NCI-H1092 (cell line): ENCODE measurements at places on chromosomes 12 and 14.

- DNase-seq, result no peak
Observed at GRCh38 chr14:28770630-28771029, 4.0 kb downstream of the FOXG1 start.

DNA sequence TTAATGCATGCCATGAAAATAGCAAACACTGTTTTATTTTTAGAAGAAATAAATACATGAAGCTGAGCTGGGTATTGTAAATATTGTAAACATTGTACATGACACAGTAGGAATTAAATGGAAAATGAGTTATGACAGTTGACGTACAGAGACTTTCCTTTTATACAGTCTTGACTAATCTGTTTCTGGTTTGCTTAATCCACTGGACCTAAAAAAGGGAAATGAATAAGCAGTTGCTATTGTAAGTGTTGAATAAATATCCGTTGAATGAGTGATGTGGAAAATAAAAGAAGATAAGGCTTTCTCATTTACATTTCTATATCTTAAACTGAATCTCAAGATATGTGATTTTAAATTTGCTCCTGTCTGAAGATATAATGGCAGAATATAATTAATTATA is 15.0 kb downstream of the PMCH start:
- DNase-seq, result no peak

DNA sequence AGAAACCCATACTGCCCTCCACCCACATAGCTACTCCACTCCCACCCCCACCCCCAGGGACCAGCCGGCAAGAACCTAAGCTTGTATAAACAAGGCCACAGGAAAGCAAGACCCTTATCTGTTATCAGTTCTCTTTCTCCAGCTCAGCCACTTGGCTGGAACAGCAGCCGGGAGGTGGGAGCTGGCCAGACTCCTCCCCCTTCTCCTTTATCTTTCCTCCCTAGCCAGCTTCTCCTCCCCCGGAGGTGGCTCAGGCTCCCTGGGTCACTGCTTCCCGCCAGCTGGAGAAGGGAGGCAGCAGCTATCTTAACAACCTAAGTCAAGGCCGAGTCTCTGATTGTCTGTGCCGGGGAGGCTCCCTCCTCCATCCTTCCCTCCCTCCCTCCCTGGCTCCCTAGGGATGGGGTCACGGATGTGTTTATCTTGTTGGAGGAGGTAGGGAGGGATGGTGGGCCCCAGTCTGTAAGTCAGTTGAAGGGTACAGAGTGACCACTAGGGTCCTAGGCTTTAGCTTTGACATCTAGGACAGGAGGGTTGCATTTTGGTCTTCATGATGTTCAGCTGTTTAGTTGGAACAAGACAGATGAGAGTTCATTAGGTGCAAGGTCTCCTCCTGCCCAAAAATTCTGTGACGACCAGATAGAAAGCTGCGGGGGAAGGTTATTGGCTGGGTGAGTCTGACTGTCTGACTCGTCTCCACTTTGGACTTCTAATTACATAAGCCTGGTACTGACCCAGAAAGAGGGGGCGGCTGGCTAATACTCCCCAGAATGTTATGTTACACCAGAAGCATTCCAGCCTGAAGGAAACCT is 29.7 kb downstream of the ZFP36L1 start:
- peak; percentile 10 for DNase-seq

GRCh38 chr14:92481811-92482555 is 31.6 kb upstream of the RIN3 start:
- no peak for DNase-seq

- no peak for DNase-seq
Observed at GRCh38 chr12:109863847-109864712, 16.3 kb downstream of the GLTP start.

DNA sequence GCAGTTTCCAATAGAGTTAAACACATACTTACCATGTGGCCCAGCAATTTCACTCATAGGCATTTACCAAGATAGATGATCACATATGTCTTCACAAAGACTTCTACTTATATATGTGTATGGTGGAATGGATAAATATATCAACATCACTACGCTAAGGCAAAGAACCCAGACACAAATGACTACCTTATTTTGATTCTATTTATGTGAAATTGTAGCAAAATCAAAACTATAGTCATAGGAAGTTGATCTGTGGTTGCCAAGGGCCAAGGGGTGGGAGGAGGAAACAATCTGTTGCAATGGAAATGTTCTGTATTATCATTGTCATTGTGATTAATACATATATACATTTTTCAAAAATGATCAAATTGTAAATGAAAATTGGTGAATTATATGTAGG is 47.7 kb upstream of the ANP32D start:
- no peak for DNase-seq

DNA sequence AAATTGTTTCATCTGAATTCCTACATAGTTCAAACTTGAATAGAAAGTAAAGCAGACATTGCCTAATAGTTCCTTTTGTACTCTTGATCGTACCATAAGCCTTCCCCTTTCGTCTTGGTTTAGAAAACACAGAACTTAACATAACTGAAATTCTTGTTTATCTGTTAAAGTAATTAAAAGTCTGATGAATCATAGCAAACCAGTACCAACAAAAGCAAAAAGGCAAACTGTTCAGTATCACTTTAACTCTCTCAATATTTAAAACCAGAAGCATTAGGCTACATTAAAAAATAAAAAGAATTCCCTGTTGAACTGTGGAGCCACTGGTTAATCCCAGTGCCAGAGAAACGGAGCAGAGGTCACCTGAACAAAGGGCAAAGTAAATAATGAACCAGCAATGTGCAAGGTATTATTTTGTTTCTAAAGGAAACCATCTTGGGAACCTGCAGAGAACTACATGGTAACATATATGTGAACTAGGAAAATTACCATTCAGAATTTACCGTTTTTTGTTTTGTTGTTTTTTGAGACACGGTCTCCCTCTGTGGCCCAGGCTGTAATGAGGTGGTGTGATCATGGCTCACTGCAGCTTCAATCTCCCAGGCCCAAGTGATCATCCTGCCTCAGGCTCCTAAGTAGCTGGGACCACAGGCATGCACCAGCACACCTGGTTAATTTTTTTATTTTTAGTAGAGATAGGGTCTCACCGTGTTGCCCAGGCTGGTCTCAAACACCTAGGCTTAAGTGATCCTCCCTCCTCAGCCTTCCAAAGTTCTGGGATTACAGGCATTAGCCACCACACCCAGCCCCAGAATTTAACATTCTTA is 17.1 kb upstream of the HIGD1C start:
- DNase-seq, result no peak

GRCh38 chr14:54709444-54709843 is 142.5 kb downstream of the SAMD4A start:
- DNase-seq, result no peak

DNA sequence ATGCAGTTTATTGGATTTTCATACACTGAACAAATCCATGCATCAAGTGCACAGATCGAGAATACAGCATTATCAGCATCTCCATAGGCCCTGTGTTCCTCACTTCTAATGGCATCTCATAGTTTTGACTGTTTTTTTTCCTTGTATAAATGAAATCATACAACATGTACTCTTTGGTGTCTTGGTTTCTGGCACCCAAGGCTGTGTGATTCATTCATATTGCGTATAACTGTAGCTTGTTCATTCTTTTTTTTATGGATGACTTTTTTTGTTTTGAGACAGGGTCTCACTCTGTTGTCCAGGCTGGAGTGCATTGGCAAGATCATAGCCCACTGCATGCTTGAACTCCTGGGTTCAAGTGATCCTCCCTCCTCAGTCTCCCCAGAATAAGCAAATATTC is 14.3 kb downstream of the RASSF8 start:
- DNase-seq, result no peak

- DNase-seq, result no peak
Observed at GRCh38 chr12:526089-526488, 66.3 kb downstream of the B4GALNT3 start.

DNA sequence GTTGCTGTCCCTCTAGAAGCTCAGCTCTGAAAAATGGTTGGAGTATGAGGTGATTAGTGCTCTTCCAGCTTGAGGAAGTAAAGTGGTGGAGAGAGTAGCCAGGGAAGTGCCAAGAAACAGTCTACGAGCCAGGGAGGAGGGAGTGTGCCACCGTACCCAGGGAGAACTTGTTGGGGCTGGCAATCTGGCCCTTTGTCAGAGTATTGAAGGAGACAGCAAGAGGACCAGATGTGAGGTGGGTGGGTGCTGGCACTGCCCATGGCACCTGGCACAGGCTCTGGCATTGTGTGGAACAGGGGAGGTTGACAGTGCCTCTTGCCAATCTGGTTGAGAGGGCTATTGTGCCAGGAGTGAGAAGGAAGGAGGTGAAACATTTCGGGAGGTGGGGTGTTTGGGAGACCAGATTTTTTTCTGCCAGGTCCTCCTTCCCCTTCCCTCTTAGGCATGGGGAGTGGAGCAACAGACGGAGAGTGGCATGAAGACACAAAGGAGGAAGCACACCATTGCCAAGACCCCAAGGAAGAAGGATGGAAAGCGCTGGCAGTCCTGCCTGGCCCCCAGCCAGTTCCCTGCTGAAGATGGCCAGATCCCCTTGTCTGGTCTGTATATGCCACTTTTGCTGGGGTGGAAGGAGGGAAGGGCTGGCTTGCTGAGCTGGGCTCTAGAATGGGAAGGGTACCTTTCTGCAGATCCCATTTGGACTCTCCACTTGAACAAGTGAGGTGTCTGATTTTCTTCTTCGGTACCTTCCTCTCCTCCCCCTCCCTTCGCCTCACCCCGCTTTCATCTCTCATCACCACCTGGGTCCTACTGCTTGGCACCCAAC is 37.5 kb downstream of the ZFHX2 start:
- DNase-seq, result peak; percentile 56

- no peak for DNase-seq
Observed at GRCh38 chr12:24499151-24500146, 449.5 kb downstream of the BCAT1 start.

DNA sequence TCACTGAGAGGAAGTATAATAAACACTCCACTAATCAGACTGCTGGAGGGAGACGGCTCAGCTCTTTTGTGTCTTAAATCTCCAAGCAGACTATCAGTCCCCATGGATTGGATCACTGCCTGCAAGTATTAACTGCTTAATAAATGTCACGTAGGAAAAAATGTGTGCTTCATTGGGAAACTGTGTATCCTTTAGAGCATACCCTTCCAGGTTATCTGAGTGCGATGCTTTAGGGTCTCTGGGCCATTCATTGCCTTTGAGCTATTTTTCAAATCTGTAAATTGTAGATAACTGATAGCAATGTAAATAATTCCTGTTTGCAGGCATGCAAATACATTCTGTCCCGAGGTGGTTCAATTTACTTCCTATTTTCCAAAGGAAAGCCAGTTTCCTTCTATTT is 45.0 kb upstream of the VASH1 start:
- no peak for DNase-seq

DNA sequence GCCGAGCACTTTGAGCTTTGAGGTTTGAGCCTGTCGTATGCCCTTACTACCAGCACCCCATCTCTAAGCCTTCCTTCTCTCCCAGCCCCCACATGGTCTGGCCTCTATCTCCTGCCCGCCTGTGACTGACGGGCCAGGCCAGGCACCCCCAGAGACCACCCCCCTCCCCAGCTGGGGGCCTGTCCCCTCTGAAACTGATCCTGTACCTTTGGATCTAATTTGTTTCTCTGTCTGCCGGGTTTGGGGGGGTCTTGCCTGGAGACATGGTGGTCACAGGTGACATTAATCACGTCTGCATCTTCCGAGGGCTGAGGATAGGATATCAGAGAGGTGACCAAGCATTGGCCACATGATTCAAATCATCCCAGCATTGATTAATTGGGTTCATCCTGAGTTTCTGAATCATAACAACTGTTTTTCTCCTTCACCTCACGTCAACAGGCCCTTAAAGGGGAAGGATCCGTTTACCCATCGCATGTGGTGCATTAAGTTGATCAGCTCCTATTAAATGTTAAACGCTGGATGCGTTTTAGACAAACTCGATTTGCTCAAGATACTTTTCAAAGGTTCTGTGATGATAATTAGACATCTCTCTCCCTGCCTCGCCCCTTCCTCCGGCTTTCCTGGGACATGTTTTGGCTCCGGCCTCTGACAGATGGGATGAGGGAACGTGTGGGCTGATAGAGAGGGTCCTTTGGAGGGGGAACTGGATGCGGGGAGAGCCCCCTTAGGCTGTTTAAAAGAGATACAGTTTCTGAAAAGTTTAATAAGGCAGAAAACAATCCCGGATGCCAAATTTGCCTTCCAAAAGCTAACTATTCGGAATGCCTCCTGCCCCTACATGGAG is 63.3 kb upstream of the TBX3 start:
- no peak for DNase-seq

- no peak for DNase-seq
Observed at GRCh38 chr14:45038256-45038655, 45.7 kb upstream of the PRPF39 start.

DNA sequence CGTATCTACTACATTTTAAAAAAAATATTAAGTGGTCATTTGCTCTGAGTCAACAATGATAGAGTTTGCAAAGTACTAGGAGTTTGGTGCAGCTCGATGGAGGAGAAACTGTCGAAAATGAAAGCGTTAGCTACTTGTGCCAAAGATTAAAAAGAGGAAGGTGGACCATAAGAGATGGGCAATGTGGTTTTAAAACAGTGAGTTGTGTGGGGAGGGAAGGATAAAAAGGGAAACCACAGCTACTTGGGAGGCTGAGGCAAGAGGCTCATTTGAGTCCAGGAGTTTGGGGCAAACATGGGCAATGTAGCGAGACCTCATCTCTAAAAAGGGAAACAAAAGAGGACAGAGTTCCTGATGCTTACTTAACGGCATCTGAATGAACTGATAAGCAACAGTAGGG is 18.2 kb upstream of the STRAP start:
- no peak for DNase-seq

DNA sequence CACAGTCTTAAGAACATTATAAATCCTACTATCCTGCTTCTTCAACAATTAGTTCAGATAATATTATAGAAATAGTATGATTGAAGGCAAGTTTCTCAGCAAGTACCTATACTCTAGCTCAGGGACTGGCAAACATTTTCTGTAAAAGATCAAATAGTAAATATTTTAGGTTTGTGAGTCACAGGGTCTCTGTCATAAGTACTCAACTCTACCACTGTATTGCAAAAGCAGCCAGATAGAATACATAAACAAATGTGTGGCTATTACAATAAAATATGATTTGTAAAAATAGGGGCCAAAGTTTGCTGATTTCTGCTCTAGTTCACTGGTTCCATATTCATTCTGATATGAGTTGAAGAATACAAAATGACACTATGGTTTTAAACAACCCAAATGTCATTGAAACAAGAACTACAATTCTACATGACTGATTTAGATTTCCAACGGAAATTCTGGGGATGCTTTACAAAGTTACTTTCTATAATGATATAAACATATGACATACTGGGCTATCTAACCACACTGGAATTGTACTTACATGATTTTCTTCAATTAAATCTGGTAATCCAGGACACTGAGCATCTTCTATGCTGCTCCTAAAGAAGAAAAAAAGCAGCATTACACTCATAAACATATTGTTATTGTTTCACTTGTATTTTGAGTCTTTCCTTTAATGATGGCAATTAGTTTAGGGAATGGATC is 23.2 kb downstream of the LGALS3 start:
- no peak for DNase-seq

DNA sequence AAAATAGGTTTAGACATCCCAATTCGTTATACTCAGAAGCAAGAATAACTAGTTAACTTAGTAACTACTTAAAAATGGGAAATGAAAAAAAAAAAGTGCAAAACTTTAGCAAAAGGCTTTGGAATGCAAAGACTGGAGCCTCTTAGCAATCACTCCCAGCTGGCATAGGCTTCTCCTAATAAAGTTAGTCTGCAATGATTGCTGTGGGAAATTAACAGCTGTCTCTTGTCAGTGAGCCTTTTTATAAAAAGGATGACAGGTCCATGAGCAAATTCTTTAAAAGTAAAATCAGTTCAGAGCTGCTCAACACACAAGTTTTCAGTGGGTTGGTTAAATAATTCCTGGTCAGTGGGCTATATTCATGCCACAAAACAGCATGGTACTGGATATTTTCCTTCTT is 7.4 kb upstream of the SYCP3 start:
- no peak for DNase-seq

- DNase-seq, result no peak
Observed at GRCh38 chr12:34602213-34602940, 580.1 kb downstream of the ALG10 start.
